ENCODE measurements at places on chromosomes 7 and 10. TPM values are rescaled to one million over a fixed set of nuclear protein-coding genes. Genes with fewer than 3 reads are reported as not detected.

DNA sequence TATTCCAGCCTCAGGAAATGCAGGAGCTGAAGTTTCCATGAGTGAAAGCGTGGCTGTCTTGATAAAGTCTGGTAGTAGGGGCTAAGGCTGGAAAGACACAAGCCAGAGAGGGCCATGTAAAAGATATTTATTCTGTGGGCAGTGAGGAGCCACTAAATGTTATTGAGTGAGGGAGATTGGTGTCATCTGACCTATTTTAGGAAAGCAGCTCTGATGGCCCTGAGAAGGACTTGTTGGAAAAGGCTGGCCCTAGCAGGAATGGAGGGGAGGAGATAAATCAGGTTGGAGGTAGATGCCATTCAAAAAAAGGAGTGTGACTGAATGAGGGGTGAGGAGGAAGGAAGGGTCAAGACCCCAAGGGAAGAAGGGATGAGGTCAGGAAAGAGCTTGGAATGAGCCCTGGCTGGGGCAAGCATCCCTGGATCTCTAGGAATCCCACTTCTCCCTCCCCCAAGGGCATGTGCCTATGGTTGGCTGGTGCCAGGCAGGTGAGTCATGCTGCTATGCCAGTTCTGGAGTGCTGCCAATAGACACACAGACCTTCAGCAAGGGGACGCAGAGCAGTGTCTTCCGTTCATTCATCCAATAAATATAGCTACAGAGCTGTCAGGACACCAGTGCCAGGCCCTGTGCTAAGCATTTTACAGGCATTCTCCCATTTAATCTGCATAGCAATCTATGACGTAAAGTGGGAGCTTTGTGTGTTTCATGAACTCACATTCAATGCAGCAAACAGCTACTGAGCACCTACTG is 2.0 kb downstream of the ANKRD2 start:
- H3K4me3 ChIP-seq, result no peak overlapping the region
- H3K4me1 ChIP-seq, result no peaks in the 10 kb centered on the region

ZNF804B gene
- 0.07 TPM for total RNA-seq

DNA sequence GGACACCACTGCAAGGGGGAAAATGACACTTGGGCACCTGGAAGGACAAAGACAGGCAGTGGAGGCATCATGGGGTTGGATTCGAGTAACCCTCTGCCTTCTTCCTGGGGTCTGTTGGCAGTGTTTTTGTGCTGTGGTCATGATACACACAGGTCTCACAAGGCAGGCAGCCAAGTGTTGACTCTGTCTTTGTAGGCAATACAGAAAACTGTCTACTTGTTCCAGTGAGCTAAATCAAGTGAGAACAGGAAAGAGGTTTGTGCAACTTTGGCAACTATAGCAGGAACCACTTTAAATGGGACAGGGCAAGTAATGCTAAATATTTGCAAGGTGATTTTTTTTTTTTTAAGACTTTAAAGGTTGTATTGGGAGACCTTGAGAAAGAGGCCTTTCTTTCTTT is 578.6 kb upstream of the GALNT17 start:
- no peak for DNase-seq
- H3K27me3 ChIP-seq, result peaks cover 10% of the 10 kb centered on the region

DNA sequence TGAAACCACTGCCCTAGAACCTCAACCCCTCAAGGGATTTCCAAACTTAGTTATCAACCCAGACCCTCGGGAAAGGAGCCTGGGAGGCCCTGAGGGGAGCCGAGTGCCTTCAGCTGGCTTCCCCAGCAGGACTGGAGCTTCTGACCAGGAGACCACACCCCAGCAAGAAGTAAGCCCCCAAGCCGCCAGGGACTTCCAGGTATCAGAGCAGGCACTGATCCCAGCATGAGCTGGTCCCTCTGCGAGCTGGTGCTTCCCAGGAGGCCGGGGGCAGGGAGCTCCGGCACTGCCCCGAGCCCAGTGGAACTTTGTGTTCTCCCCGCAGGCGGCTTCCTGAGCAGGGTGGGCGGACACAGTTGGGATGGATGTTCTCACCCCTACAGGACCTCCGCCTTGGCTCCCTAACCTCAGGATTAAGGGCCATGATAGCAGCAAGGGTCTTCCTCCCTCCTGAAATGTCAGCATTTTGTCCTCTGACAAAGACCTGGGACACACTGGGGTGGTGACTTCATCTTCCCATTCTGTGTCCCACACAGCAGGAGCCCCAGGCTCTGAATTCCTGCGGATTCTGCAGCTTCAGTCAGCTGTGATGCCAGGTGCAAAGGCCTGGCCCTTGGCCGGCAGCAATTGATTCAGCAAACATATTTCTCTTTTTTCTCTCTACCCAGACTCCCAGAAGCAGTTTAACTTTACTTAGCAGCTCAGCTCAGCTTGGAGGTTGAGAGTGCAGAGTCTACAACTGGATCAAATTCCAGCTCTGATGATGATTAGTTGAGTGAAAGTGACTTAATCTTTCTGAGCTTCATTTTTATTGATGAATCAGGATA is 11.6 kb downstream of the ATP6V0E2 start:
- H3K4me1 ChIP-seq, result peaks cover 25% of the 10 kb centered on the region
- no peak for DNase-seq
- H3K36me3 ChIP-seq, result no peaks in the 10 kb centered on the region

DNA sequence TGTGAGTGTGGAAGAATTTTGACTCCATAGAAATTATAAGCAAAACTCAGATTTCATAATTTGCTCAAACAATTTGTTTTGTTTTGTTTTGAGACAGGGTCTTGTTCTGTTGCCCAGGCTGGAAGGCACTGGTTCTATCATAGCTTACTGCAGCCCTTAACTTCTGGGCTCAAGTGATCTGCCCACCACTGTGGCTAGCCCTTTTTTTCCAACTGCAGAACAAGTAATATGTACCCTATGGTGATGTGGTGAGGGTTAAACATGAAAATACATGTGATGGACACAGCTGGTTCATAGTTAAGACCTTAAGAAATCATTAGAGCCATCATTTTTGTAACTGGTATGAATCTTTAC is 31.1 kb downstream of the CSTF2T start:
- peaks cover 7% of the 10 kb centered on the region for H3K4me1 ChIP-seq
- H3K27ac ChIP-seq, result no peak overlapping the region

LHFPL3 gene
- total RNA-seq, result 0.31 TPM

- H3K27me3 ChIP-seq, result no peaks in the 10 kb centered on the region
- peak overlapping the region; percentile 91 for H3K27ac ChIP-seq
- no peak for DNase-seq
- peaks cover 63% of the 10 kb centered on the region for H3K4me1 ChIP-seq
- peaks cover 12% of the 10 kb centered on the region for H3K36me3 ChIP-seq
Measured at GRCh38 chr10:79188154-79188965, 119.6 kb downstream of the ZMIZ1 start.

BMPER gene
- 10.2 TPM for total RNA-seq

DNA sequence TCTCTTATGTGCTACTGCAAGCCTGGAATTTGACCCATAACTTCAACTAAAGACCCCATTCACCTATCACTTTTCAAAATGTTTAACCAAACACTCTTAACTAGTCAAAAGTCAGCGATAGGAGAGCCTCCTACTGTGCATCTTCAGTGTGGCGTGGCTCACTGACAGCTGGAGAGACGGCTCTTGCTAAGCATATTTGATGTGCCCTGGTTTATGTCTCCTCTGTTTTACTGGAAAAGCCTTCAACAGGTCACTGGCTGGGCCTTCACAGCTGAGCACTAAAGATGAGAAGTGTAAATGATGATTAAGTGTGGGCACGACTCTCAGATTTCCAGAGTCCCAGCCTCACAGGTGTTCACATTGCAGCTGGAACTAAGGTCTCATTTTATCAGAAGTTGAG is 472.1 kb downstream of the SEMA3D start:
- no peak overlapping the region for H3K4me3 ChIP-seq
- H3K4me1 ChIP-seq, result peaks cover 8% of the 10 kb centered on the region
- no peaks in the 10 kb centered on the region for H3K36me3 ChIP-seq
- H3K27me3 ChIP-seq, result no peaks in the 10 kb centered on the region
- peak overlapping the region; percentile 16 for H3K27ac ChIP-seq
- DNase-seq, result no peak

DNA sequence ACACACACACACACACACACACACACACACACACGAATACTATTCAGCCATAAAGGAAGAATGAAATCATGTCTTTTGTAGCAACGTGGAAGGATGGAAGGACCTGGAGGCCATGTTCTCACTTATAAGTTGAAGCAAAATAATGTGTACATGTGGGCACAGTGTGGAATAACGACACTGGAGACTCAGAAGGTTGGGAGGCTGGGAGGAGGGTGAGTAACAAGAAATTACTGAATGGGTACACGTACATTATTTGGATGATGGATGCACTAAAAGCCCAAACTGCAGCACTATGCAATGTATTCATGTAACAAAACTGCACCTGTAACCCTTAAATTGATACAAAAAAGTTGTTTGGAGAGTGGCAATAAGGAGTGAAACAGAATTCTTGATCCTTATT is 32.1 kb downstream of the KMT2C start:
- no peak for DNase-seq
- no peak overlapping the region for H3K4me3 ChIP-seq
- H3K4me1 ChIP-seq, result no peaks in the 10 kb centered on the region
- no peak overlapping the region for H3K27ac ChIP-seq

SEMA3D gene
- total RNA-seq, result 87.6 TPM

- no peaks in the 10 kb centered on the region for H3K27me3 ChIP-seq
- no peaks in the 10 kb centered on the region for H3K36me3 ChIP-seq
- H3K27ac ChIP-seq, result peak overlapping the region; percentile 59
- H3K4me1 ChIP-seq, result peaks cover 26% of the 10 kb centered on the region
- no peak for DNase-seq
Measured at GRCh38 chr10:72692994-72693781, 1.2 kb downstream of the MCU start.

MYH16 gene
- total RNA-seq, result not detected

- no peak for DNase-seq
- no peaks in the 10 kb centered on the region for H3K4me1 ChIP-seq
- H3K36me3 ChIP-seq, result no peaks in the 10 kb centered on the region
- H3K27ac ChIP-seq, result no peak overlapping the region
- no peak overlapping the region for H3K4me3 ChIP-seq
Measured at GRCh38 chr7:81845744-81846241, 75.9 kb upstream of the HGF start.

DNA sequence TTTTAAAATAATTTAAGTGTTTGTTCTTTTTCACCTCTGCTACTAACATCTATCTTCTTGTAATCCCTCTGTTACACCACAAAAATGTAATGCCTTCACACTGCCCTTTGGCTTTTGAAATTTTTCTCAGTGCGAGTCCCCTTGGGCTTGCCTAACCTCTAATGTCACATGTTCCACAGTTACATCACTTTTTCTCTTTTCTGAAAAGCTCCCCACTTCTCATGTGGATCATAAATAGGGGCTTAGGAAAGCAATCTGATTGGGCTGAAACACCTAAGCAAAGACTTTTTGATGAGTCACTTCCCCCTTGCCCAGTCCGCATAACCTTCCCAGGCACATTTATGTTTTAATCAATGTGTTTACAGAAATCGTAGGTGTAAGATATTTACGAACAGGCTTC is 288.2 kb downstream of the IPMK start:
- H3K4me1 ChIP-seq, result no peaks in the 10 kb centered on the region
- no peak overlapping the region for H3K4me3 ChIP-seq
- H3K27ac ChIP-seq, result no peak overlapping the region
- DNase-seq, result no peak
- no peaks in the 10 kb centered on the region for H3K36me3 ChIP-seq

DNA sequence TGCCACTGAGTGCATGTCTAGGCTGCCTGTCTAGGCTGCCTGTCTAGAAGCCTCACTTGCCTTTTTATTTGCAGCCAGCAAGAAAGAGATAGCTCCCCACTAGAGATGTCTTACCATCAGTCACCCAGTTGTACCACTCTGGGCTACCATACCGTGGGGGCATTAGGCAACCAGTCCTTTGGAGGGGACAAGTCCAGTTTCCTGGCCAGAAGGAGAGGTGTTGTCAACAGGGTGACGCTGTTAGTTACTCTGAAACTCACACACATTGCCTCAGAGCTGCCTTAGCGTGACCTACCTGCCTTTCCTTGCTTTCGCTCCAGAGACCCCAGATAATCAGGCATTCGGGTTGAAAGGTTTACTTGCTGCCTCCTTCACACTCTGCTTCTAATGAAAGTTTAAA is 155.4 kb downstream of the CELF2 start:
- H3K4me1 ChIP-seq, result no peaks in the 10 kb centered on the region
- H3K4me3 ChIP-seq, result no peak overlapping the region
- H3K27me3 ChIP-seq, result peaks cover 35% of the 10 kb centered on the region
- H3K36me3 ChIP-seq, result no peaks in the 10 kb centered on the region

DNA sequence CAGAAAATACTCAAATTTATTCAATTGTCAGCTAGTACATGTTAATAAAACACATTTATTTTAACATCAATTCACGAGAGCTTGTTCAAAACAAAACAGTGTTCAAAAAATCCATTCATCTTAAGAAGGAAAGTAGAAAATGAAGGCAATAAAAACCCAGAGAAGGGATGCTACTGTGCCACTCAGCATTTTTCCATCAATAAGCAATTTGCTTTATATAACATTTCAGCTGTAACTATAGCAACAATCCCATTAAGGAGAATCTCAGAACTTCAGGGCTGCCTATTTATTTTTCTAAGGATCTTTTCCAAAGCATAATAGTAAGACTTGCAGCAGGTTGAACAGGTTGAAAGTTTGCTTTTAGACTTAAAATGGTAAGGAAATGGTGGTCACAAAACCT is 190.5 kb downstream of the PCLO start:
- no peak overlapping the region for H3K27ac ChIP-seq
- no peaks in the 10 kb centered on the region for H3K27me3 ChIP-seq
- no peaks in the 10 kb centered on the region for H3K4me1 ChIP-seq

NPSR1 gene
- not detected for total RNA-seq

- no peak for DNase-seq
- H3K4me3 ChIP-seq, result no peak overlapping the region
- H3K4me1 ChIP-seq, result peaks cover 26% of the 10 kb centered on the region
- no peaks in the 10 kb centered on the region for H3K36me3 ChIP-seq
Measured at GRCh38 chr10:110781139-110781538, 90.6 kb upstream of the PDCD4 start.

TMEM225B gene
- 0.36 TPM for total RNA-seq

GRCh38 chr10:55786461-55787050 is 574.5 kb downstream of the ZWINT start:
- no peaks in the 10 kb centered on the region for H3K27me3 ChIP-seq
- H3K36me3 ChIP-seq, result no peaks in the 10 kb centered on the region
- H3K4me1 ChIP-seq, result no peaks in the 10 kb centered on the region
- H3K4me3 ChIP-seq, result no peak overlapping the region
- no peak for DNase-seq

- H3K4me1 ChIP-seq, result no peaks in the 10 kb centered on the region
- no peak overlapping the region for H3K4me3 ChIP-seq
- H3K27me3 ChIP-seq, result peaks cover 3% of the 10 kb centered on the region
- peaks cover 4% of the 10 kb centered on the region for H3K36me3 ChIP-seq
- no peak overlapping the region for H3K27ac ChIP-seq
Measured at GRCh38 chr10:102384053-102384452, 11.5 kb upstream of the NFKB2 start.

DNA sequence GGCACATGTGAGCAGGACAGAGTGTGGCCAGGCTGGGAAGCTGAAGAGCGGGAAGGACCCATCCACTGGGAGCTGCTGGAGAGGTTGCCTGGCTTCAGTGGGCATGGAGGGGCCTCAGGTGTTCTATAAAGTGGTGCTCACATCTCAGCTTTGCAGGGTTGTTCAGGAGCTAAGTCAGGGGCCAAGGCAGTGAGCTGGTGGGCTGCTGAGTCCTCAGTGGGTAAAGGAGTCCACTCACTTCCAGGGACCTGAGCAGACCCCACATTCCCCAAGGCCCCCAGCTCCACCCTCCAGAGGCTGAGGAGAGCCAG is 28.8 kb upstream of the C10orf53 start:
- H3K36me3 ChIP-seq, result no peaks in the 10 kb centered on the region
- no peaks in the 10 kb centered on the region for H3K4me1 ChIP-seq
- H3K27me3 ChIP-seq, result peaks cover 39% of the 10 kb centered on the region
- DNase-seq, result peak; percentile 53
- H3K27ac ChIP-seq, result no peak overlapping the region
- H3K4me3 ChIP-seq, result no peak overlapping the region

- DNase-seq, result no peak
- peaks cover 53% of the 10 kb centered on the region for H3K4me1 ChIP-seq
- H3K4me3 ChIP-seq, result peak overlapping the region; percentile 13
- peak overlapping the region; percentile 8 for H3K27ac ChIP-seq
Measured at GRCh38 chr7:25408876-25409275, 180.6 kb upstream of the NPVF start.

All from type B pancreatic cell (in vitro differentiated cells).